Keratinocyte (primary cell): ENCODE measurements at places on chromosomes 11 and 22. TPM values are rescaled to one million over a fixed set of nuclear protein-coding genes. Genes with fewer than 3 reads are reported as not detected.

Gene OR5AR1
- not detected in 3 replicates for polyA plus RNA-seq

Gene PTPN5
- not detected in 3 replicates for polyA plus RNA-seq

Gene PDE2A
- polyA plus RNA-seq: 0.38 to 0.94 TPM (median 0.81 TPM) in 3 replicates

Gene SGSM1
- 0.01 to 0.03 TPM in 2 of 3 replicates, not detected in the other for polyA plus RNA-seq

Gene VSIG2
- polyA plus RNA-seq: 0.08 TPM in 1 of 3 replicates, not detected in the others

Gene POU2AF2
- not detected in 3 replicates for polyA plus RNA-seq

Gene TSGA10IP
- not detected in 3 replicates for polyA plus RNA-seq

Gene SAA4
- polyA plus RNA-seq: 0.17 TPM in 1 of 3 replicates, not detected in the others
